ENCODE measurements at places on chromosomes 6 and 20. TPM values are rescaled to one million over a fixed set of nuclear protein-coding genes. Genes with fewer than 3 reads are reported as not detected.

DNA sequence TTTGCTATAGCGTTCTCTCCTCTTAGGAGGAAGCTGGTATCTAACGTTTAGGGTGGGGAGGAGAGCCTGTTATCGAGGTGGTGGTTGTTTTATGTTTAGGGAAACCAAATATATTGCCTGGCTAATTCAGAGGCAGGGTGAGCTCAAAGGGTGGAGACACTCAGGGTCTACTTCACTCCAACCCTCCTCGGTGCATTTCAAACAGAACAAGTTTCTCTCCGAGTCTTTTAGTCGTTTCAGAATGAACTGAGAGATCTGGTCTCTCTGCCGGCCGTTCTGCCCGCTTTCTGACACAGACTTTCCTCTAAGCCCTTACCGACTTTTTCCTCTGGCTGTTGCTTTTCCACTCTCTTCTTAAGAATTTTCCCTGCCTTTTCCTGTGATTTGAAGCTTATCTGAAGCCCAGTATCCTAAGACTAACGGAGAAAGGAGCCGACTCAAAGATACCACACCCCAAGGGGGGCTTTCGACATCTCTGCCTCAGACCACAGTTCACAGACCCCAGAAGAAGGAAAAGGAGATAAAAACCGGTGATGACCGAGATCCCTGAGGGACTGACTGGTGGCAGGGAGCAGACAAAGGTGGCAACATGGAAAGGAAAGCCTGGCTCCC lies 865 bp downstream of the STK38 start:
- peak overlapping the region; percentile 96 for H3K4me3 ChIP-seq
- peak; percentile 53 for DNase-seq
- peaks cover 19% of the 10 kb centered on the region for H3K36me3 ChIP-seq
- no peaks in the 10 kb centered on the region for H3K27me3 ChIP-seq
- peak overlapping the region; percentile 97 for H3K27ac ChIP-seq
- peaks cover 44% of the 10 kb centered on the region for H3K4me1 ChIP-seq

GRCh38 chr6:163008626-163009025 lies 280.9 kb downstream of the PACRG start:
- DNase-seq = no peak
- no peaks in the 10 kb centered on the region for H3K4me1 ChIP-seq
- H3K4me3 ChIP-seq = no peak overlapping the region
- no peaks in the 10 kb centered on the region for H3K27me3 ChIP-seq
- H3K27ac ChIP-seq = no peak overlapping the region

GRCh38 chr6:158191032-158191431 lies 22.9 kb downstream of the GTF2H5 start:
- no peak for DNase-seq
- H3K27me3 ChIP-seq = no peaks in the 10 kb centered on the region
- H3K4me3 ChIP-seq = no peak overlapping the region

DNA sequence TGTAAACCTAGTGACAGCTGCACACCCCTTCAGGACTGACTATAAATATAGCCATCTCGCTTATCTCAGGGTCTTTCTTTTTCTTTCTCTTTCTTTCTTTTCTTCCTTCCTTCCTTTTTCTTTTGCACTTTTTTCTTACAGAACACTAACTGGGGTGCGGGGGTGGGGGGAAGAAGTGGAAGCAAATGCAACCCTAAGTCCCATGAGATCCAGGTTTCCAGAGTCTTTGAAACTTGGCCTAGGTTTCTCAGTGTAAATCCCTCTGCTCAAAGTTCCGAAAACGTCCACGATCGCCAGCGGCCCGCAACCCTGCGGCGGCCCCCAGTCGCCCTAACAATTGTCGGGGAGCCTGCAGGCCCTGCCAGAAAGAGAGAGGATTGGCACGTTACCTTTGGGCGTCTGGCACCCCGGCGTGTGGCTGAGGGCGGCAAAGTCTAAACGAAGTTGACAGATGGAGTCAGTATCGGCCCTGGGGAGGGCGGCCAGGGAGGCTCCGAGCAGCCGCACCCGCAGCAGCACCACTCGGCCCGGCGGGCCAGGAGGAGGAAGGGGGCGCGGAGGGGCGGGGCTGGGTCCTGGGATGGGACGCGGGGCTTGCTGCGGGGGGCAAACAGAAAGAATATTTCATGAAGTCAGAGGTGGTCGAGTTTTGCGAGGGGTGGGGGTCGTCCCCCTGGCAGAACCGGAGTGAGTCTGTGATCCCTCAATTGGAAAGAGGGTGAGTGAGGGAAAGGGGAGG lies 577 bp upstream of the FOXF2 start:
- H3K4me3 ChIP-seq = no peak overlapping the region
- peaks cover 72% of the 10 kb centered on the region for H3K27me3 ChIP-seq
- H3K36me3 ChIP-seq = no peaks in the 10 kb centered on the region
- H3K4me1 ChIP-seq = peaks cover 20% of the 10 kb centered on the region

Gene SIRPB1
- total RNA-seq = 2.0 TPM
